ENCODE measurements at places on chromosomes 5 and 9.
A peak's percentile ranks its signal among the peaks of the same experiment; 100 is the strongest.

- DNase-seq: no peak
Measured at GRCh38 chr9:36485647-36486328, 85.7 kb upstream of the RNF38 start.

DNA sequence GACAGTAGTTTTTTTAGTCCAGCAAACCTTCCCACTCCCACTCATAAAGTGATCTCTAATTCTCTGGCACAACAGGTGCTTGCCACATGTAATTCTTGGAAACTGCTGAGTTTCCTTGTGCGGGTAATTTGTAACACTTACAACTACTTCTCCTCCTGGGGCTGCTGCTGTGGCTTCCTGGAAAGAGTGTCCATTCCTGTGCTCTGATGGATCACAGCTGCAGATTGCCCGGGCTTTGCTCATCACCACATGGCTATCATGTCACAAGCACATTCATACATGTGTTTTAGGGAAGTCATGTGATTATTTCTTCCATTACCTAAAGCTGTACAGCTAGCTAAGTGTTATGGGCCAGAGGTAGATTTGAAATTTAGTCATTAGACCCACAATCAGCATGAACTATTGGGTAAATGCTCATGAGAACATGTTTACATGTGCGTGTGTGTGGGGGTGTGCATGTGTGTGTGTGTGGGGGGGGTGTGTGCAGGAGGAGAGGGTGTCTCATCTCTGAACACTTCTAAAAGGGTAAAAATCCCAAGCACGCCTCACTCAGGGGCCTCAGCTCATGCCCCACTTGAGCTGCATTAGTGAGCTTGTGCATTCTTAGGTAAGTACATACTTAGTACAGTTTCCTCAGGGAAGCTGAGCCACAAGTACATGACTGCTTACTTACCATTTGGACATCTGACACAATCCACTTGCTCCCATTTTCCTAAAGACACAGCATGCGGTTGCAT lies 118.1 kb upstream of the CCDC112 start:
- no peak for DNase-seq

GRCh38 chr5:104018299-104018698 lies 455.7 kb upstream of the NUDT12 start:
- no peak for DNase-seq

GRCh38 chr5:14407746-14408175 lies 173.8 kb upstream of the OTULINL start:
- no peak for DNase-seq

DNA sequence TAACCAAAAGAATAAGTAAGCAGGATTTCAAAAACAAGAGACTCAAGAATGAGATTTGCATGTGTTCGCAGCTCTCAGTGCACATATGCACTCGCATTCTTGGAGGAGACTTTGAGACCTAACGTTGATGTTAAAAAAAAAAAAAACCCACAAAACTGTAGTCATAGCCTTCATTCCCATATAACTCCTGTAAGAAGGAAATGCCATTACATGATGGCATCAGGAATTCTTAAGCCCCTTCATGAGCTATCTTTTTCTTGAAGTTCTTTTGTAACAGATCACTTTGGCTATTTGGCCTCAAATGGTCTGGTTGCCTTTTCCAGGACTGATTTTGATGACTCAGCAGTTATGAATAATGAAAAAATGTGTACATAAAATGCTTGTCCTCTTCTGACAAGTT lies 113.8 kb downstream of the ALDH1A1 start:
- no peak for DNase-seq

- peak; percentile 9 for DNase-seq
Measured at GRCh38 chr9:101458963-101459631, 23.5 kb upstream of the ALDOB start.

DNA sequence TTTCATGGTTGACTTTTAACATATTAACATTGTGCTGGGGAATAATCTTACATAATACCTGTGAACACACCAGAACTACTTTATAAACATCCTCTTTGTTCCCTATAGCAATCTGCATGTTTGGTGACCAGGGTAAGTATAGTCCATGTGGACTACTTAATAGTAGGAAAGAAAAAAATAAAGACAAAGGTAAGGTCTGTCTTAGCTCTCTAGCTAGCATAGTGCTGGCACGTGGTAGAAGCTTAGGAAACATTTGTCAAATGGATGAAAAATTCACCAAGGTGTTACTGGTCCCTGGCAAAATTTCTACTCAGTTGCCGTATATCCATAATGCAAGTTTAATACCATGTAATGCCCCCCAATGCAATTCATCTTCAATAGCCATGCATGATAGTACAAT lies 78.6 kb upstream of the ABCA1 start:
- DNase-seq: no peak

DNA sequence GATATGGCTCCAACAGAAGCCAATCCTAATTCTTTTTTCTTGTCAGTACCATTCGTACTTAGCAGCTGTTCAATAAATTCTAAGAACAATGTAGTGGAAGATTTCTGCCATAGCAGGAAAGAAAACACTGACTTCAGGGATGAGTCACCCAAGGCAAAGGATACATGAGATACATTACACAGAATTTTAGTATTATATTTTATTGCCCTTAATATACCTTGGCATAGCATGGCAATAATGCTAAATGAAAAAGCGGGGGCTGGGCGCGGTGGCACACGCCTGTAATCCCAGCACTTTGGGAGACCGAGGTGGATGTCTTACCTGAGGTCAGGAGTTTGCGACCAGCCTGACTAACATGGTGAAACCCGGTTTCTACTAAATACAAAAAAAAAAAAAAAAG lies 619.1 kb upstream of the DAB2 start:
- no peak for DNase-seq

DNA sequence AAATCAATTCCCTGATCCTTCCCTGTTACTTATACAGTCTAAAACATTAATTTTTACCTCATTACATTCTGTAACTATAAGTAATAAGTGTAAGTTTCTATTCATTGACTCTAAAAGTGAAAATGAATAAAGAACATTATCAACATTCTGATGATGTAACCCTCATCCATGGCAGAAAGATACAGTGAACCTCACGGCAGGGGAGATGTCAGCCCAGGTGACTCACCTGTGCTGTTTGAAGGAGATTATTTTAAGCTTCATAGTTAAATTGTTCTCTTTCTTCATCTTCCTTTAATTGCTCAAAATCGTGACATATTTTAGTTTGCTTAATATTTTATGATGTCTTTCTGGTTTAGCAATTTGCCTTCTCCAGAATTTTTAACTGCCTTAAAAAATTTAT lies 268.1 kb downstream of the FSTL4 start:
- no peak for DNase-seq

GRCh38 chr9:5455181-5455580 lies 4.8 kb downstream of the CD274 start:
- no peak for DNase-seq

- no peak for DNase-seq
Measured at GRCh38 chr5:17249029-17249634, 31.7 kb downstream of the BASP1 start.

DNA sequence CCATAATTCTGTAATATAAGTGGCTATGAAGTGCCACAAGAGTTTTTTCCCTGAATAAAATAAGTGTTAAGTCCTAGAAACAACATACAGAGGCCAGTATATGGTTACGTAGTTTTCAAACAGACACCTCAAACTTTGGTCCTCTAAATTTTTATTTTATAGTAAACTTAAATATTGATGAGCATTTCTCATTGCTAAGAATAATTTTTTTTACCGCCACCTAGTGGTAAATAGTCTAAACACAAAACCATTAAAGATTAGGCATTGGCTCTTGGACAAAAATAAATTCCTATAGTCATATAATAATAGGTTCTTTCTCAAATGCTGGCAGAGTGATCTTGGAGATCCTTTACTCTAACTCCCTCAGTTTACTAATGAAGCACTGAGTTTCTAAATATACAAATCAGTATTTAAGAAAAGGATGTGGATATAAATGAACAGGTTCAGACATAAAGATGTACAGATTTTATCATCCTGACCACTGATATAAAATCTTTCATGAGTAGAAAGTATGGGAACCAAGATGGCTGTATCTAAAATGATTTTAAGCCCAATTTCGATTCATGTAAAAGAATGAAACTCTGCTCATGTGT lies 136.2 kb downstream of the FANCC start:
- DNase-seq: no peak

GRCh38 chr9:4226331-4227250 lies 73.3 kb downstream of the GLIS3 start:
- DNase-seq: no peak

- DNase-seq: no peak
Measured at GRCh38 chr9:111271481-111272080, 58.4 kb downstream of the OR2K2 start.

- DNase-seq: no peak
Measured at GRCh38 chr9:16825331-16825725, 45.1 kb downstream of the BNC2 start.
